ENCODE measurements at places on chromosomes 5 and 9. TPM values are rescaled to one million over a fixed set of nuclear protein-coding genes. Genes with fewer than 3 reads are reported as not detected.

Gene ZNF618
- total RNA-seq: 2.7 TPM

Gene UHRF2
- total RNA-seq: 19.9 TPM

Gene SLCO4C1
- 0.03 TPM for total RNA-seq

Gene ANKRD18A
- total RNA-seq: 6.5 TPM

Gene CD74
- 252 TPM for total RNA-seq

Gene GABBR2
- not detected for total RNA-seq

Gene DDX4
- not detected for total RNA-seq

Gene ASPN
- total RNA-seq: 7.9 TPM

Gene TRAF1
- total RNA-seq: 4.8 TPM

DNA sequence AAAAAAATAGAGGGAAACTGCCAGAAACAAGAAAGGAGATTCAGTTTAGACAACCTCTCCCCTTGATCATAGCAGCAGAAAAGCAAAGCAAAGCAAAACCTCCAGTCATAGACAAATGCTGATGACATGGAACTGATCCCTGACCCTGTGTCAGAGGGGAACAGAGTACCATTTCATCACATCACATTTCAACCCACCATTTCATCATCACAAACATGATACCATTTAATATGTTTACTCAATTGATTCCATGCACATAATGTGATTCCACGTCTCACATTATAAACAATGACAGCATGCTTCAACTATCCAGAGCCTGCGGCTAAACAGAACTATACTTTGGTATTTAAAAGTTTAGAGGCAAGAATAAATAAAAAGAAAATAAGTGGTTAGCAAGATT, 28.7 kb upstream of the ACOT12 start:
- DNase-seq: no peak

GRCh38 chr9:27430750-27431535, 93.1 kb upstream of the IFNK start:
- no peak for DNase-seq

- no peak for DNase-seq
Measured at GRCh38 chr5:90379652-90380051, 29.9 kb downstream of the CETN3 start.

DNA sequence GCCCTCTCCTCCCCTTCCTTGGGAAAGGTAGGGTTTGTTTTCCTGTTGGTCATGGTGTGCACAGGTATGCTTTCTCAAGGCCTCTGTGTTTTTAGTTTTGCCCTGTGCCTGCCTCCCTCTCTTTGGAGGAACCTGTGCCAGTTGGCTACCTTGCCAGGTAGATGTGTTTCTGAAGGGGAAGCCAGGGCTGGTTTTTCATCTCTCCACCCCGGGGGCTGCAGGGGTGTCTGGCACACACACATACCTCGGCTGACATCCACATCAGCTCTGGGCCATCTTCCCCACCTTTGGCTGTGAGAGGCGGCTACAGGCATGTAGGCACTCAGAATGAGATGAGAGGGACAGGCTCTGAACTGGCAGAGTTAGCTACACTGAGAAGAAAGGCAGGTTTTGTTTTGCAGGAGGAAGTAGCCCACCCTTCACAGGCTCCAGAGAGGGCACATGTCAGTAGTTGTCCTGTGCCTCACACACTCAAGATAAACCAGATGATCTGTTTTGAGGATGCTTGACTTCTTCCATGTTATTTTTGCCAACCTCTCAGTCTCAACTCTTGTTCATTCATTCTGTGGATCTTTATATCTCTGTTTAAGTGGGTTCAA, 9.7 kb downstream of the RGMB start:
- DNase-seq: no peak

DNA sequence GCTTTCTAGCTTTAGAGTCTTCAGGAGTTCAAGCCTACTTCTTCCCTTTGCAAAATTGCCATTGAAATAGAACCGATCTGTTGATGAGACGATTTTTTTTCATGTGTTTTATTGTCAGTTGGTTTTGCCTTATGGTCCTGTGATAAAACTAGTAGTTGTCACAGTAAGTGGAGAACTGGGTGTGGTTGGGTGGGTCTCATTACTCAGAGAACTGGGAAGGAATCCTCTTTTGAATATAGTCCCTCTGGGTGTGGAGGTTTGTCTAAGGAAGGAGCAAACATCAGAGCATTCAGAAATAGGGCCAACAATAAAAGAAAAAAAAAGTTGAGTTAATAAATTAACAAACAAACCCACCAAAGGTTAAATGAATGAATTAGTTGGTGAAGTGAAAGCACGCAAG, 69.0 kb downstream of the ALDH1A1 start:
- DNase-seq: no peak

DNA sequence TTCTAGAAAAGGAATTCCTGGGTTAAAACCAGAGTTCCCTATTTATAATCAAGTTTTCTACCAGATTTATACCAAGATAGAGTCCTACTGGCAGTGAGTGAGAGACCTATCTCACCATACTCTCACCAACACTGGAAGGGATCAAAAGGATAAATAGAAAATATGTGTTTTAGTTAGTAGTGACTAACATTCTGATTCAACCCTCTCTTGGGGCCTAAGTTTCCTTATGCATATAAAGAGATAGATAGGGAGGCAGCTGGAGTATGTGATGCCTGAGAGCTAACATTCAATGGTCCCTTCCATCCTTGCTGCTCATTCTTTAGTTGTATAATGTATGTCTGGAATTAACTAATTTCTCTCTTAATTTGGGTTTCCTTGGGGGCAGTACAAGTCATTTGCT, 32.0 kb downstream of the CKMT2 start:
- no peak for DNase-seq

DNA sequence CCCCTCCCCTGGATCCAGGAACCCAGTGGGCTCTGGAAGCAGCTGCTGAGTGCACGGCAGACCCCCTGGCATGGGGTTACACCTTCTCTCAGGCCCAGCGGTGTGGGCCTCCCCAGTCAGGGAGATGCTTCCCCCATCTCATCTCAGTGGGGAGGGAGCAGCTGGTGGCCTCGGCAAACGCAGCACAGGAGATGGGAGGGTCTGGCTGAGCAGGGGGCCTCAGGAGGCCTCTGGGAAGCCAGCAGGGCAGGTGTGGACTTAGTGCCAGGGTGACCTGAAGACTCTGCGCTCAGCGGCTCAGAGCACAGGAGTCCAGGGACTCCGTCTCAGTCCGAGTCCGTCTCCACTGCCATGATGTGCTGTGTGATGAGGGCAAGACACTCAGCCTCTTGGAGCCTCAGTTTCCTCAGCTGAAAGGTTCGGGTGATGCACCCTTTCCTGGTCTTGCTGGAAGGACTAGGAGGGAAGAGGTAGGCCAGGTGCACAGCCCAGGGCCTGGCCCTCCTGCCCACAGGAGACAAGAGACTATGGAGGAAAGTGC, 100.6 kb downstream of the GTF3C4 start:
- DNase-seq: no peak

GRCh38 chr9:37534901-37535300, 41.3 kb downstream of the FBXO10 start:
- DNase-seq: no peak

DNA sequence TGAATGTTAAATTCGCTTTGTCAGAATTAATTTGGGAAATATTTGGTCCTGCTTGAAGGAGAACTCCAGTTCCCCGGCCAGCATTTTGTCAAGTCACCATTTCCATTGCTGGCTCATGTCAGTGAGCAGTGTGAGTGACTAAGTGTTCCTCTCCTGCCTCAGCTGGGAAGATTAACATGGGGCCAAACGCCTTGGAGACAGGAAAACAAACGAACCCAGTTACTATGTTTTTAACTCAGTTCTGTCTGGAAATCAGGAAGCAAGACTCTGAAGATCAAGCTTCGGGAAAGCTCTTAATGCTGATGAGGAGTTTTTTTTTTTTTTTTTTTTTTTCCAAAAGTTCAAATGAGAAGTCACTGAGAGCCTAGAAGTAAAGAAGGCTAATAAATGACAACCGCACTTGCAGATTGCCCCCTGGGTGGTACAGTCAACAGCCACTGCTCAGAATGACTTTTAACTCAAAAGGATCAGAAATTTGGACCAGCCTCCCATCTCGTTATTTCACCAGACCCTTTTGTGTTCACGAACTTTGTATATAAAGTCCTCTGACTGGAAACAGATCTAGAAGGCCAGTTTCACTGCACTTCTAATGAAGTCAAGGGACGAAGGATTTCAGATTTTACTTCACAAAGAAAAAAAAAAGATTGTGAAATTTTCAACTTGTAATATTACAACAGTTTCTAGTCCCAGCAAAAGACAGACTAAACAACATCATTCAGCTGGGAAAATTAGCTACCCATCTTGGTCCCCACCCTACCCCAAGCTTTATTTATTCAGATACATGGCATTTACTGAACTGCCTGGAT, 121.3 kb downstream of the LHFPL2 start:
- DNase-seq: peak; percentile 77

- DNase-seq: no peak
Measured at GRCh38 chr9:26133537-26133936, 455.3 kb upstream of the TUSC1 start.

GRCh38 chr9:128167209-128167608, 7.1 kb downstream of the BBLN start:
- no peak for DNase-seq

- DNase-seq: no peak
Measured at GRCh38 chr5:136200130-136200529, 7.2 kb upstream of the SMIM32 start.

DNA sequence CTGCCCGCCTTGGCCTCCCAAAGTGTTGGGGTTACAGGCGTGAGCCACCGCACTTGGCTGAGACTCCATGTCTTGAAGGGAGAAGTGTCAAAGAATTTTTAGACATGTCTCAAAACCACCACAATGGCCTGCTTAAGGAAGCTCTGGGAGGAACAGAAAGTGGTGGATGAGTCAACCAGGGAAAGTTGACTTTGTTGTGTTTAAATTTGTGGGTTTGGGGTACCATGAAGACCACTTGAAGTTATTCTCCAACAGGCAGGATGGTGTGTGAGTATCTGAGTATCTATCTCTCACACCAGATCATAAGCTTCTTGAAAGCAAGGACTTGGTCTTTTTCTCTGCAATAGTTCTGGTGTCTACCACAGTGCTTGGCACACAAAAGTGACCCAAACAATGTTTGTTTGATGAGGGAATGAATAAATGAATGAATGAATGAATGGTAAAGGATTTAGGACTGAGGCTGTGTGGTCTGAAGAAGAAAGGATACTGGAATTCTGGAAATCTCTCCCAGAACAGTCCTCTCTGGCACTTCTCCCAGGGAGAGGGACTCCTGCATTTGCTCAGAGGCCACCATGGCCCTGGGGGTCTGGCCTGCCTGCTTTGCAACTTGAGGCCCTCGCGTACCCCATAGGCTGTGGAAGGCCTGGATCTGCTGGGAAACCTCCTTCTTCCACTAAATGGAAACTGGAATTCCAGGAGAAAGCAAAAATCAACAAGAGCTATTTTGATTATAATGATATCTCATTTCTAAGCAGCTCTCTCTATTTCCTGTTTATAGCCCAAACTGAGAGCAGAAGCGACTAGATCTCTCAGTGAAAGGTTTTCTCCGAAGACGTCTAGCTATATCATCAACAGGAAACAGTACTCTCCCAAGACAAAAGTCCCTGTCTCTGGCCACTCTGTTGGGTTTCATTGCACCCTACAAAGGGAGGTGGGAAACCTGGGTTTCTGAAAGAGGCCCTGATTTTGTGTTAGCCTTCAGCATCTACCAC, 187.9 kb downstream of the PALM2AKAP2 start:
- DNase-seq: no peak

DNA sequence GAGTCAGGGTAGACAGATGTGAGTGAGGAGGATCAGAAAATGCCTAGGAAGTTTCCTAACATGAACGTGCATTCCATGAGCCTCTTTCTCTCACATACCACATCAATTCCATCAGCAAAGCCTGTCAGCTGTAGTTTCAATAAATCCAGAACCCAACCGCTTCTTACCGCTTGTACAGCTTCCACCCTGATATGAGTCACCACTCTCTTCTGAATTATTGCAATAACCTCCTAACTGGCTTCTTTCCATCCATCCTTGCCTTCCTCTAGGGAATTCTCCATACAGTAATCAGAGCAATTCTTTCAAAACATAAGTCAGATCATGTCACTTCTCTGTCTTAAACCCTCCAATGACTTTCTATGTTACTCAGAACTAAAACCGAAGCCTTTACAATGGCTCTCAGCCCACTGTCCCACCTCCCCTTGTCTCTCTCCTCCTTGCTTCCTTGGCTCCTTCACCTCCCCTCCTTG, 8.1 kb upstream of the RAD23B start:
- no peak for DNase-seq

DNA sequence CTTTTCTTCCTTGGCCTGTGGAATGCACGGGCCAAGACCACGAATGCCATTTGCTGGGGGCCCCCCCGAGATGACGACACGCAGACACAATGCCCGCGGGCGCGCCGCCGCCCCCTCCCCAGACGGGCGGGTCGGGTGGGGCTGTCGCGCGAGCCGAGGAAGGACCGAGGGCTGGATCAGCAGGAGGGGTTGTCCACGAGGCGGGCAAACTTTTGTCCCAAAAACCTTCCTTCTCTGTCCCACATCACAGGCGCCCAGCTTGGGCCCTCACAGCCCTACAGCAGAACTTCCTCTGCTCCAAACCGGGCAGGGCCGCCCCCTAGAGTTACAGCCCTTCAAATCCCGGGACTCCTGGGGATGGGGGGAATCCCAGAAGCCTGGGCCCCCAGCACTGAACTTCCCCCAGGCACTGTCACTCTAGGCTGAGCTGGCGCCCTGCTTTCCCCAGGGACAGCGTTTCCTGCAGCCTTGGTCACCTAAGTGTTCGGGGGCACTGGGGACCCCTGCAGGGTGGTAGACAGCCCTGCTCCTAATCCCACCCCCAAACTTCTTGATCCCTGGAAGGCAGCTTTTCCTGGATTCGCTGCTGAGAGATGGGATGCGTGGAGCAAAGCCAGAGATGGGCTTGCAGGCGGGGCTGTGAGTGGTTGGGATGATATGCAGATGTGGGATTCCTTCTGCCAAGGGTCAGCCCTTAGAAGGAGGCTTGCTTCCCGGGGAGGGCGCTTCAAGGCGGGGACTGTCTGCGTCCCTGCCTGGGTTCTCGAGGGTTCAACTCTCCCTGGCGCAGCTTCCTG, 980 bp downstream of the COL5A1 start:
- peak; percentile 70 for DNase-seq

- no peak for DNase-seq
Measured at GRCh38 chr5:135473956-135474670, 22.0 kb upstream of the TIFAB start.

DNA sequence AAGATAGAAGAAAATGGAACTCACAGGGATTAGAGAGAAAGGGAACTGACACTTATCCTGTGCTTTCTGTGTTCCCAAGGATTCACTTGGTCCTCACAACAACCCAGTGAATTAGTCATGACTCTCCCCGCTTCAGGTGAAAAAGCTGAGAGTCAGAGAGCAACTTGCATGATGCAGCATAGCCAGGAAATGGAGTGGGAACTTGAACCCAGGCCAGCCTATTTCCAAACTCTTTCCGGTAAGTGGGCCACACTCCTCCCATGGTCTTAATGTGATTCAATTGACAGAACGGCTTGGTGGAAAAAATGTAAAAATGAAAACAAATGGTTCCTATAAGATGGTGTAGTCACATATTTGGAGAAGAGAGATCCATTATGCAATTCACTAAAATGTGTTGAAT, 45.9 kb upstream of the CEMIP2 start:
- no peak for DNase-seq

- no peak for DNase-seq
Measured at GRCh38 chr9:111992523-111992922, 95.9 kb downstream of the UGCG start.

All from right cardiac atrium (tissue), 5 donors.